ENCODE measurements at places on chromosomes 1 and 21. TPM values are rescaled to one million over a fixed set of nuclear protein-coding genes. Genes with fewer than 3 reads are reported as not detected.

Gene ASTN1
- total RNA-seq, result 0.32 TPM

- DNase-seq, result peak; percentile 55
These were observed 23.4 kb upstream of the PODN start for GRCh38 chr1:53038566-53038965.

DNA sequence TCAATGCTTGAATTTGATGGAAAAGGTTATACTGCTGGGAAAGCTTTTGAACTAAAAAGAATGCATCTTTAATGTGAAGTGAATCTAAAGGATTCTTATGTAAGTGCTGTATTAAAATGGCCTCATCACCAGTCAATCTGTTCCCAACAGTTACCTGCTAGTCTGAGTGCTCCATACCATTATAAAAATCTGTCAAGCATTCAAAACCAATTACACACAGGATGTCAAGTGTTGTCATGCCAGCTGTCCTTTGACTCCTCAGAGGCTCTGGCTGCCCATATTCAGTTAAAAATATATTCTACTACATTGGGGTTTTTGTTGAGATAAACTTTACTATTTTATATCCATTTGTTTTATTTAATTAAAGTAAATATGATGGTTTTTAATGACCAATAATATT, 1587.7 kb downstream of the AMY1C start:
- DNase-seq, result no peak

Gene ZNF695
- total RNA-seq, result not detected

DNA sequence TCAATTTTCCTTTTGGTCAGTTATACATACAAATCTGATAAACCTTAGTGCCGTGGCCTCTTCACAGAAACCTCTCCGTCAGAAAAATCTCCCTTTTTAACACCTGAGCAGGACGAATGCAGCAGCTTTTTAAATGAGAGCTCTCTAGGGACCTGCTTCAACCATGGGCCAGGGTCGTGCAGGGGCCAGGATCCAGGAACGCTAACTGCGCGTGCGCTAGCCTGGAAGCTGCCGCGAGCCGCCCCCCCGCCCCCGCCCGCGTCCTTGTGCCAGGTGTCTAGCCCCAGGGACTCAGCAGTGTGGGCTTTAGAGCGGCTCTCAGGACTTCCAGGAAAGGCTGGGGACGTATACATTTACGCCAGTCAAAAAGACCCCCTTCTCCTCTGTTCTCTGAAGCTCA, 136.8 kb upstream of the FMN2 start:
- DNase-seq, result no peak

Gene TIE1
- total RNA-seq, result 18.5 TPM

- DNase-seq, result no peak
These were observed 114.5 kb downstream of the KIAA0319L start for GRCh38 chr1:35442734-35443133.

GRCh38 chr1:58162952-58163550, 383.5 kb downstream of the OMA1 start:
- peak; percentile 39 for DNase-seq

DNA sequence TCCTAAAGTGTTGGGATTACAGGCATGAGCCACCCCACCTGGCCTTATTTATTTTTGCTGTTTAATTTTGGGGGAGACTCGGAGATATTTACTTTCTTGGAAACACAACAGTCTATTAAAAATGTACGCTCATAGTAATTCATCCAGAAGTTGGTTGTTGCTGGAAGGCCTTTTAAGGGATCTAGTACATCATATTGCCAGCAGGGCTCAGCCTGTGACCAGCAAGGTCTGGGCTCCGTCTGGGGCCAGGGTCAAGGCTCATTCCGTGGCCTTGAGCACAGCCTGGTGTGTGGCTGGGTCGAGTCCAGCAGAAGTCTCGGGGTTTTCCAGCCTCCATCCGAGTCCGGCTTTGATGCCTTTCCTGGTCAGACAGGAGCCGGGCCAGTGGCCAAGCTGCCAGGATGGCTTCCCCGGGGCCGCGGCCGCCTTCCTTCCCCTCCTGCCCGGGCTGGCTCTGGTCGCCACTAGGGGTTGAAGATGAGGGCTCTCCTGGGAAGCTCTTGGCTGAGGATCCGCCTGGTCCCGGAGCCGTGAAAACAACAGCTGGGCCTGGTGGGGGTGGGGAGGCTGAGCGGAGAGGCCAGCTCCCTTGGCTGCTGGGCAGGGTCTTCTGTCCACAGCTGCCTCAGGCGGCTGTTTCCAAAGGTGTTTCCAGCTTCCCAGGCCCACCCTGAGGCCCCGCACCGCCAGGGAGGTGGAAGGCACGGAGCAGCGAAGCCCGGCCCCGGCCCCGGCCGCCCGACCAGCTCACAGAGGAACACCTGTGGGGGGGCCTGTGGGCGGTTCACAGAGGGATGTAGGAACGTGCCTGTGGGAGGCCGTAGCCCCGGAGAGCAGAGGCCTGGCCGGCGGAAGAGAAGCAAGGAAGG, 5.1 kb upstream of the VWA1 start:
- peak; percentile 89 for DNase-seq

DNA sequence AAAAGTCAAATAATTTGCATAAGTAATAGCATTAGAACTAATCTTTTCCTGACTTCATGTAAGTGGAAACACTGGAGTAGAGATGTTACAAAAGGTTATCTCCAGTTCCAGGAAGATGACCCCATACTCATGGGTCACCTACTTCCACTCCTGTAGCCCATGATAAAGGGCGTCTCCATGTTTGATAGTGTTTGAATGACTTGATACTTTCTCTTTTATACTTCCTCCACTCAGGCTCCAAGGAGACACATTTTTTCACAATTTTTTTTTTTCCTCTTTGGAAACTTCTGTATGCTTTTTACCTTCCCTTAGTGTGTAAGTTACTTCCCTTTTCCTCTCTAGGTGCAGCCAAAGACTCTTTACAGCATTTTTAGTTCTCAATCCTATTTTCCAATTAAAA, 382.1 kb upstream of the B3GALT2 start:
- DNase-seq, result no peak

Gene ANKRD35
- total RNA-seq, result 1.1 TPM

Gene SPRR3
- total RNA-seq, result not detected

- DNase-seq, result no peak
These were observed 1866.8 kb downstream of the MRPL39 start for GRCh38 chr21:23740463-23740862.

DNA sequence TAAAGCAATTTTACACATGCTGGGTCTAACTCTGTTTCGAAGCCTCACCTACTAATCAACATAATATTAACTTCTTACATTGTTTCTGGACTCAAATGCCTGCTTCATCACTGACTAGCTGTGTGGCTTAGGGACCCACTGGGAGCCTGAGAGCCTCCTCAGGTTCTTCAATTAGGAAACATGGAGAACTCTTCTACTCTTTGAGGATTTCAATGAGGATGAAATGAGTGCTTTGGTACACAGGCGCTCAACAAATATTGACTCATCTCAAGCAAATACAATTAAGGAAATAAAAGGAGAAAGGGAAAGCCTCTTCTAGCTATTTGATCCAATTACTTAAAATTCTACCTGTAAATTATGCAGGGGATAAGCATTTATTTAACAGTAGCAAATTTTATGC, 84.4 kb upstream of the JAK1 start:
- DNase-seq, result no peak

Gene KCND3
- 19.7 TPM for total RNA-seq

- DNase-seq, result peak; percentile 20
These were observed 26.1 kb downstream of the SLC1A7 start for GRCh38 chr1:53116307-53116810.

DNA sequence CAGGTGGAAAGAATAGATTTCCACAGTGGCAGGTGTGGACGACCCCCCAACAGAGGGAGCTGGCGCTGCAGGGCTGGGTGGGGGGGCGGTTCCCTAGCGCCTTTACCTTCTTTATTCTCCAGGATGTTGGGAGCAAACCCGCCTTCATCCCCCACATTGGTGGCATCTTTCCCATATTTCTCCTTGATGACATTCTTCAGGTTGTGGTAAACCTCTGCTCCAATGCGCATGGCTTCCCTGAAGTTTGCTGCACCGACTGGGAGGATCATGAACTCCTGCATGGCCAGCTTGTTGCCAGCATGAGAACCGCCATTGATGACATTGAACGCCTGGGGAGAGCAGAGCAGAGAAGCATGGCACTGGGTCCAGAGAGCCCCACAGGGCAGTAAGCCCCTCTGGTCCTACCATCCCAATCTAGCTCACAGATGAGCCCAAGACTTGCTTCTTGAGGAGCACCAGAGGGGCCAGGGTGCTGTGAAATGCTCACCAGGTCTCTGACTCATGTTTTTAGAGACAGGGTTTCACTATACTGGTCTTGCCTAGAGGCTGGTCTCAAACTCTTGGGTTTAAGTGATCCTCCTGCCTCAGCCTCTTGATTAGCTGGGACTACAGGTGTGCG, 12.2 kb downstream of the ENO1 start:
- DNase-seq, result no peak
